ENCODE measurements at places on chromosomes 12 and 14. TPM values are rescaled to one million over a fixed set of nuclear protein-coding genes. Genes with fewer than 3 reads are reported as not detected.

MYF6 gene
- not detected for total RNA-seq

HCAR2 gene
- total RNA-seq = 0.09 TPM

ZNF219 gene
- total RNA-seq = 21.0 TPM

PRMT5 gene
- total RNA-seq = 210 TPM

C12orf56 gene
- total RNA-seq = not detected

All from HepG2 (cell line).